ENCODE measurements at places on chromosomes 11 and 22. TPM values are rescaled to one million over a fixed set of nuclear protein-coding genes. Genes with fewer than 3 reads are reported as not detected.

TMPRSS13 gene
- not detected for total RNA-seq

KDELR3 gene
- total RNA-seq: 18.2 TPM

FAM168A gene
- total RNA-seq: 10.2 TPM

PSMC3 gene
- 201 TPM for total RNA-seq

DDTL gene
- total RNA-seq: 1.9 TPM

LMNTD2 gene
- total RNA-seq: 2.3 TPM

CTSW gene
- not detected for total RNA-seq

MMP11 gene
- 0.32 TPM for total RNA-seq

CD248 gene
- total RNA-seq: not detected

ABTB2 gene
- 41.2 TPM for total RNA-seq

C11orf65 gene
- 0.36 TPM for total RNA-seq

BSX gene
- total RNA-seq: not detected

ZNF280B gene
- total RNA-seq: 1.5 TPM

GLYATL1 gene
- not detected for total RNA-seq

GDPD4 gene
- not detected for total RNA-seq

VPREB3 gene
- not detected for total RNA-seq

OR51E2 gene
- total RNA-seq: not detected

TEAD1 gene
- total RNA-seq: 37.9 TPM

CREB3L1 gene
- 6.6 TPM for total RNA-seq

OR51B2 gene
- total RNA-seq: not detected

TMEM45B gene
- not detected for total RNA-seq

GRK2 gene
- 42.2 TPM for total RNA-seq

DENND6B gene
- 1.6 TPM for total RNA-seq

OR6A2 gene
- not detected for total RNA-seq

TMEM191B gene
- 1.4 TPM for total RNA-seq

PGA3 gene
- not detected for total RNA-seq

BEST1 gene
- total RNA-seq: 2.3 TPM

TESMIN gene
- total RNA-seq: 2.8 TPM

All from A549 treated with ZK216348 at 1 μM for 4 hours (cell line).